ENCODE measurements at places on chromosomes 13 and 19.

DNA sequence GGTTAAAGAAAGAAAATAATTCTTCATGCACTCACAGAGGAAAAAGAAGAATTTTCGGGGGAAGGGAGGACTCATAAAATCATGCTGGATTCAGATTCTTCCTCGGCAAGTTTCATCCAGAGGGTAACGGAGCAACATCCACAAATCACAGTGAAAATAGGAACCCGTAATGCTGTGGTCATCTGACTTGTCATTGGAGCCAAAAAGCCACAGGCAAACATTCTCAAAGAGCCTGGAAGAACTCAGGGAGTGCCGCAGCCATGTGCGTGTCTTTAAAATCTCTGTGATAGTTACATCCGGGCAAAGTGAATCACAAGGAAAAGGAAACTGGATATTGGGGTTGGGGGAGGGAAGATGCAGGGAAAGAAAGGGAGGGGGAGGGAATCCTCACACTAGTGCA lies 33.0 kb upstream of the VSTM2B start:
- no peak for DNase-seq

DNA sequence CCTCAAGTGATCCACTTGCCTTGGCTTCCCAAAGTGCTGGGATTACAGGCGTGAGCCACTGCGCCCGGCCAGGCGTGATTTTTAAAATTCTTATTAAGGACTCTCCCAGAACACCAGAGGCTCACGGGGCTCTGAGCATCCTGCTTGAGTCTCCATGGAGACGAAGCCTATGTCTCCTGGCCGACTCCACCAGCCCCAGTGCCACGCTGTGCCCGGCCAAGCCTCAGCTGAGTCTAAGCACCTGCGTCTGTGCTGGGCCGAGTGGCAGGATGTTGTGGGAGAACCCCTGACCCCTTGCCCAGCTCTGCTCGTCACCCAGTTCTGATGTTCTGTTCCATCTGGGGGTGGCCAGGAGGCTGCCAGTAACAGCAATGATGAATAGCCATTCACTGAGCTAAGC lies 3.9 kb upstream of the CELF5 start:
- no peak for DNase-seq

DNA sequence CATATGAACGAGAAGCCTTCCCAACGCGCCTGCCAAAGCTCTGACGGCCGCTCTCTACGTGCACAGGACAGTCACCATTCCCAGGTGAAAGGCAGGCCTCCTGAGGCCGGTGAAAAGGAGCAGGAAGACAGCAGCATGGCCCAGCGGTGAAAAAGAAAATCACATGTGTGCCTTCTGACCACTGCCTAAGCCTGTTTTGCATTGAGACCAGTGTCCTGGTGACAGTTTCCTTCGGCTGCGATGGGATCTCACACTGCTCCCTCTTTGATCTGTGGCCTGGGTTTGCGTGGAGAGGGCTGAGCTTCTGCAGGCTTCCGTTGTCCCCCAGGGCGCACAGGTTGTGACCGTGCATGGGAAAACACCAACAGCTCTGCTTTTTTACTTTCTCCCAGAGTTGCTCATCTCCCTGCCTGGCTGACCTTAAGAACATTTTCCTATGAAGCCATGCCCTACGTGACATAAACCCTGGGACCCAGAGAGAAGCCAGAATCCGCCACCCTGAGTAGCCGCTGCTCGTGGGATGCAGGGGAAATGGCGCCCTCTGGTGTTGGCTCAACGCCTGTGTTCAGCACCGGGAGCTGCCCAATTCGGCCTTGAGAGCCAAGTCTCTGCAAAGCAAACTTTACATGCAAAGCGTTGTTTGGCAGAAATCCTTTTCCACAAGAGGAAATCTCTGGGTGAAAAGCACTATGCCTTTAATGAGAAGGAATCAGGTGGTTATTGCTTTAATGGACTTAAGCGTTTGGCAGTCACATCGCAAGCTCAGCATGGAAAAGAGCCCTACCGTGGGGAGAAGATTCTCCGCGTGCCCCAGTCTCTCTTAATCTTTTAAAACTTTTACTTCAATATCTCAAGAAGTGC lies 112.2 kb upstream of the GPR12 start:
- peak; percentile 68 for DNase-seq

GRCh38 chr13:81726037-81726726 lies 1385.3 kb upstream of the SPRY2 start:
- no peak for DNase-seq

DNA sequence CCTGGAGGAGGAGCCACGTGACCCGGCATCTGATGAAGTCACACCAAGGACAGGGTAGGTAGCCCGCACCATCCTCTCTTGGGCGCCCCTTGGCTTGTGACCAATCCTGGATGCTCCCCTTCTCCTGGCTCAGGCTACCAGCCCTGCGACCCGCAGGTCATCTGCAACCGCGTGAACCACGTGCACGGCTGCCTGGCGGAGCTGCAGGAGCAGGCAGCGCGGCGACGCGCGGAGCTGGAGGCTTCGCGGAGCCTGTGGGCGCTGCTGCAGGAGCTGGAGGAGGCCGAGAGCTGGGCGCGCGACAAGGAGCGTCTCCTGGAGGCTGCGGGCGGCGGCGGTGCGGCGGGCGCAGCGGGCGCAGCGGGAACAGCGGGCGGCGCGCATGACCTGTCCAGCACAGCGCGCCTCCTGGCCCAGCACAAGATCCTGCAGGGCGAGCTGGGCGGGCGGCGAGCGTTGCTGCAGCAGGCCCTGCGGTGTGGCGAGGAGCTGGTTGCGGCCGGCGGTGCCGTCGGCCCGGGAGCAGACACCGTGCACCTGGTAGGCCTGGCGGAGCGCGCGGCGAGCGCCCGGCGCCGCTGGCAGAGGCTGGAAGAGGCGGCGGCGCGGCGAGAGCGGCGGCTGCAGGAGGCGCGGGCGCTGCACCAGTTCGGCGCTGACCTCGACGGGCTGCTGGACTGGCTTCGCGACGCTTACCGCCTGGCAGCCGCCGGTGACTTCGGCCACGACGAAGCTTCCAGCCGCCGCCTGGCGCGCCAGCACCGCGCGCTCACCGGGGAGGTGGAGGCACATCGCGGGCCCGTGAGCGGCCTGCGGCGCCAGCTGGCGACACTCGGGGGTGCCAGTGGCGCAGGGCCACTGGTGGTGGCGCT lies 45.9 kb downstream of the SPTBN4 start:
- DNase-seq = no peak

- no peak for DNase-seq
Observed at GRCh38 chr19:10784257-10784656, 51.8 kb downstream of the TMED1 start.

- no peak for DNase-seq
Observed at GRCh38 chr13:40777809-40778175, 6.8 kb upstream of the MRPS31 start.

GRCh38 chr13:100988921-100989320 lies 314.3 kb upstream of the TMTC4 start:
- no peak for DNase-seq

GRCh38 chr13:42592915-42593900 lies 19.3 kb downstream of the TNFSF11 start:
- DNase-seq = no peak

DNA sequence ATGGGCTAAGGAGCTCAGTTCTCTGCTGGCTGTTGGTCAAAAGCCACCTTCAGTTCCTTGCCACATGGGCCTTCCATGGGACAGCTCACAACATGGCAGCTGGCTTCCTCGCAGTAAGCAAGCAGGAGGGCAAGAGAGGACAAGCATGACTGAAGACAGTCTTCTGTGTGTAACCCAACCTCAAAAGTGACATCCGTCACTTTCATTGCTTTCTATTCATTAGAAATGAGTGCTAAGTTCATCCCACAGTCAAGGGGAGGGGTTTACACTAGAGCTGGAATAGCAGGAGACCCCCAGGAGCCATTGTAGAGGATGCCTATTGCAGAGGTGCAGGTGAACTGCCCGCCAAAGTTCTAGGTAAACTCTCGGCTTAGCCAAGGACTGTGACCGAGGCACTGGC lies 163.3 kb downstream of the NUFIP1 start:
- DNase-seq = no peak

Data from GM12865 (cell line).